ENCODE measurements at places on chromosomes 2 and 18.

GRCh38 chr2:15601681-15602080 is 10.0 kb downstream of the DDX1 start:
- no peak for DNase-seq

DNA sequence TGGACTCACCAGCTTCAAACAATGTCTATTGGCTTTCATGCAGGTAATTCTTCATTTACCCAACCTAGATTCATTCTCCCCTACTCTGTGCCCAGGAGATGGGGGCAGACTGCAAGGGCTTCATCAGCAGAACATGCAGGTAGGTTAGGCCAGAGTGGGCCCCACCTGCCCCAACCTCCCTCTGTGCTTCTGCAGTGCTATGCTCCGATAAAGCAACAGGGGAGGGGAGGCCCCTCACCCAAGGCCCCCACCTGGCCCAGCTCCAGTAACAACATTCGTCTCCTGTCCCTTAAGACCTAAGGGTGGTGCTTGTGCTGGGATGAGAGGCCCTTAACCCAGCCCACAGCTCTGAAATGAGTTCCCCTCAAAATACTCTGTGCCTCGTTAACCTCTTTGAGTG is 16.7 kb upstream of the GYPC start:
- DNase-seq = no peak

- no peak for DNase-seq
Observed at GRCh38 chr2:193810533-193810932, 1615.8 kb upstream of the TMEFF2 start.

DNA sequence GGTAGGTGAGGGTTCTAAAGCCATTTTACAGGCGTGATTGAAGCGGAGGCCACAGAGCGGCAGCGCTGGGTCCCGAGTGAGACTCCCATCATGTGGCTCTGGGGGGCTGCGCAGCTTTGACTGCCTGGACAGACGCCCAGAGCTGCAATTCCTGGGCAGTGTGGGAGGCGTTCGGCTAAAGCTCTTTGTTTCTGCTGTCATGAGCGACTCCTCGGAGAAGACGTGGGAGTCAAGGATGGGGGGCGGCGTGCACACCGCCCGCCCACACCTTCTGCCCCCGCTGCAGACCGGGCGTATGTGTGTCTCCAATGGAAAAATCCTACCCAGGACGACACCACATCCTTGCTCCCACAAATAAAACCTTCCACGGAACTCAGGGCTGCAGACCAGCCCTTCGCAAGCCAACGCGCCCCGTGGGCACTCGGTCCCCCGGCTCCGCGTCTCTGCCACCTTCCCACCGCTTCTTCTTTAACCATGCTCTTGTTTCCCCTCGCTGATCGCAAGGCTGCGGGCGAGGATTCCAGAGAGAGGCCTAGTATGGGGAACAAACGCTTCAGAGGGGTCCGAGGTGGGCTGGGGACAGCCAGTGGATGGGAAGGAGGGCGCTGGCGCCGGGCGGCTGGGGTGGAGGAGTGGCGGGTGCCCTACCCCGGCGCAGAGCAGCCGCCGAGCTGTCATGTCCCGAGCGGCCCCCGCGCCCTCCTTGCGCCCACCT is 680 bp upstream of the LBH start:
- no peak for DNase-seq

GRCh38 chr2:64128943-64129391 is 15.3 kb downstream of the PELI1 start:
- DNase-seq = no peak

- DNase-seq = no peak
Observed at GRCh38 chr2:33497221-33497650, 20.8 kb downstream of the RASGRP3 start.

- DNase-seq = no peak
Observed at GRCh38 chr2:13485256-13485655, 768.5 kb downstream of the TRIB2 start.

- DNase-seq = no peak
Observed at GRCh38 chr2:118902266-118903028, 39.5 kb upstream of the MARCO start.

DNA sequence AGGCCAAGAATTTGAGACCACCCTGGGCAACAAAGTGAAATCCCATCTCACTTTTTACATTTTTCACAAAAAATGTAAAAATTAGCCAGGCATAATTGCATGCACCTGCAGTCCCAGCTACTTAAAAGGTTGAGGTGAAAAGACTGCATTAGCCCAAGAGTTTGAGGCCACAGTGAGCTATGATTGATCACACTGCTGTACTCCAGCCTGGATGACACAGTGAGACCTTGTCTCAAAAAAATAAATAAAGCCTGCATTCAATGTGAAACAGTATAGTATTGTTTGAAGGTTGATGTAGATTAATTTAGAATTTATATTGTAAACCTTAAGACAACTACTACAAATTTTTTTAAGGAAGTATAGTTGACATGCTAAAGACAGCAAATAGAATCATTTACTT is 53.5 kb downstream of the TBC1D8 start:
- no peak for DNase-seq

DNA sequence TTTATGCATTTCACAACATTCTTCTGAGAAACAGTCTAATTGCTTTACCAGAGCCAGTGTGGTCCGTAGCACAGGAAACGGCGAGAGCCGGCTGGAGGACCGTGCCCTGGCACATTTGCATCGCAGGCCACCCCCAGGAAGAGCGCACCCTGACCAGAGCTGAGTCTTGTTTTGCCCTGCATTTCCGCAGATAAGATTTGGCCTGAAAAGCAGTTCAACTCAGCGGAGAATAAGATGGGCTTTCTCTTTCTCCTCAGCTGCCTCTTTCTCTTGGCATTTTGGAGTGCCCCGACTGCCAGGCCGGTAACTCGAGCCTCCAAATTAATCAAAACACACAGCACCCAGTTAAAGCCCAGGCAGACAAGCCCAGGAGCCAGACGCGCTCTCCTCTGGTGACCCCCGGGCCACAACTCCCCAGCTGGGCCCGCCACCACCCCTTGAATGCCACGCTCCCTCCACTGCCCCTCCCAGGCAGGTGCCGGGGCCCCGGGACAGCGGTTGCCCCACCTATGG is 464 bp downstream of the COL4A4 start:
- no peak for DNase-seq

GRCh38 chr2:163490281-163490680 is 245.5 kb downstream of the FIGN start:
- DNase-seq = no peak

DNA sequence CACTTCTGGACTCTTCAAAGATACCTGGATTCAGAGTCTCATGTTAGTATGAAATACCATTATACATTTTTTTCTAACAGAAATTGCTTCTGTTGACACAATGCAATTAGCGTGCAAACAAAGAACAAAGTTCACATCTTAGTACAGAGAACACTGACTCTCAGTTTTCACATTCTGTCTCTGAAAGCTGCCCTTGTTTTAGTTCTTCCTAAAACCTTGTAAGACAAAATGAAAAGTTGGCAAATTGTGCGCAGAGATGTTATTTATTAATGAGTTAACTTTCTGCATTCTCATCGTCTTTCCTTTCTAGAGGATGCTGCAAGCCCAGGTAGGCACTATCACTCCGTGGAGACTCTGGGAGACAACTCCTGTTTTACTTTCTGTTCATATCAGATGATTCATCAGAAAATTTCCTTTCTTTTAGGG is 377.3 kb upstream of the POU3F3 start:
- no peak for DNase-seq

GRCh38 chr2:37526856-37527255 is 144.6 kb downstream of the CDC42EP3 start:
- DNase-seq = no peak

DNA sequence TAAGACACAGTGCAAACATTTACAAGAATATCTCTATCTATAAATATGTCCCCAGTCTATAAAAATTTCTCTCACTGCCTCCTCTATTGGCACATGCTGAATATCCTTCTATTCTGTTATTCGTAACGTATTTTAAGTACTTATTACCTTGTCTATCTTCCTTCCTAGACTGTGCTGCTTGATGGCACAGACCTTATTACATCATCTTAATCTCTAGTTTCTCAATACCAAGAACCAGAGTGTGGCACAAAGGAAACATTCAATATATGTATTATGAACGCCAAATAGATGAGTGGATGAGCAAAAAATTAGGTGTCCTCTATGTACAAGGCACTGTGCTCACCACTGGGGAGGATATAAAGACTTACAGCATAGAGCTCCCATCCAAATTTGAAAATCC is 282.8 kb downstream of the NBAS start:
- no peak for DNase-seq

- DNase-seq = no peak
Observed at GRCh38 chr2:234556848-234557573, 60.1 kb upstream of the ARL4C start.

GRCh38 chr2:237345891-237346640 is 67.9 kb downstream of the COL6A3 start:
- no peak for DNase-seq

DNA sequence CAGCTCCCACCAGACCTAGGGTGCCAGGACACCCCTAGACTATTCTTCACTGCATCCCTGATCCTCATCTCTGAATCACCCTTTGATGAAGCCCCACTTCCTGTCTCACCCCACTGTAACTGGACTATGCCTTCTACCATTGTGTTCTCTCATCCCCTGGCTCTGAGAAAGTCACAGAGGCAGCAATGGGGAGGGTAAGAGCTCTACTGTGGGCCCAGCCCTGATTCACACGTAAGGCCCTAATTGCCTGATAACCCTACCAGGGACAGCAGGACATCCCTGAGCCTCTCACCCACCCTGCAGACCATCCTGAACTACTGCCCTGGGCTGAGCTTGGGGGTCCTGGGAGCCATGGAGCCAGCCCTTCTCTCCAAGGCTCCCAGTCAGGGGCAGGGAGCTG is 1.5 kb upstream of the PROM2 start:
- no peak for DNase-seq

- DNase-seq = no peak
Observed at GRCh38 chr18:57909620-57910019, 106.5 kb upstream of the ATP8B1 start.

DNA sequence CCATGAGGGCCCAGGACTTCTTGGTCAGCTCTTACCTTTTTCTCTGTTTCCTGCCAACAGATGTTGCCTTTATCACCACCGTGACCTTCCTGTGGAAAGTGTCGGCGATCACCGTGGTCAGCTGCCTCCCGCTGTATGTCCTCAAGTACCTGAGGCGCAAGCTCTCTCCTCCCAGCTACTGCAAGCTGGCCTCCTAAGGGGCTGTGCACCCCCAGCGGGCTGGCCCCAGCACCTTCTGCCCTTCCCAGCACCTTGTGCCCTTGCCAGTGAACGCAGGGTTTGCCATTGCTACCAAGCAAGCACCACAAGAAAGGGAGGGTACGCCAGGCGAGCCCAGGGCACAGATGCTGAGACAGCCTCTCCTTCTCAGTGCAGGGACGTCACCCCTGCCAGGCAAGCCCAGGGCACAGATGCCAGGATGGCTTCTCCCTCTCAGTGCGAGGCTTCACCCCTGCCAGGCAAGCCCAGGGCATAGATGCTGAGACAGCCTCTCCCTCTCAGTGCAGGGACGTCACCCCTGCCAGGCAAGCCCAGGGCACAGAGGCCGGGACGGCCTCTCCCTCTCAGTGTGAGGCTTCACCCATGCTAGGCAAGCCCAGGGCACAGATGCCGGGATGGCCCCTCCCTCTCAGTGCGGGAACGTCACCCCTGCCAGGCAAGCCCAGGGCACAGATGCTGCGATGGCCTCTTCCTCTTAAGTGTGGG is 18.4 kb upstream of the NFATC1 start:
- no peak for DNase-seq

DNA sequence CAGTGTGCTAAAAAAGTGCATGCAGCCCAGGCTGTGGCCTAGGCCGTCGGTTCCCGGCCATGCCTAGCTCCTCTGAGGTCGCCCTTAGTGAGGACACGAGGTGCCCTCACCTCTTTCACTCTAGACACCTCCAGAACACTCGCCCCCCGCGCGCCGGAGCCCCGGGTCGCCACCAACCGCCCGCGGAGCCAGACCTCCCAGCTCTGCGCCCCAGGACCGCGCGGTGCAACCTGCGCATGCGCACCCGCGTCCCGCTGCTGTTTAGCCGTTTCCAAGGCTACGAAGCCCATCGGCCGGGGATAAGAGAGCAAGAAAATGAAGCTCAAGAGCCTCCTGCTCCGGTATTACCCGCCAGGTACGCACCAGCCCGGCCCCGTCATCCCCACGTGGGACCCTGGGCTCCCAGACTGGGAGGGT is at the start of gene DAW1:
TSS of gene DAW1 (plus strand) at position 257 of the 417 bp plus-strand sequence. CDS start at position 316, 59 bp downstream.
- no peak for DNase-seq

DNA sequence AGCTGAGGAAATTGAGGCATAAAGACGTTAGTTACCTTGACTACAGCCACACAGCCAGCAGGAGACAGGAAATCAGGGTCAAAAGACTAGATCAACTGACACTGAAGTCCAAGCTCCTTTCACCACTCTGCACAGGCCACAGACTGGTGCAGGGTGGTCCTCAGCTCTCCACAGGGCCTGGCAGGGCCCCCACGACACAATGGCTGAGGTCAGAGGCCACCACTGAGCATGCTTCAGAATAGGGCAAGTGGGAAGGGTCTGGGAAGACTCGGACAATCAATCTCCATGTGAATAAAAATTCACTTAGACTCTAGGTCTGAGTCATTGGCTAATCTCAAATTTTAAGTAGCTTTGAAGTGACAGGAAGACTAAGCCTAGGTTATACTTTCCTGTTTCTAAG is 201.7 kb downstream of the ALK start:
- no peak for DNase-seq

- DNase-seq = no peak
Observed at GRCh38 chr2:195961873-195962272, 106.8 kb downstream of the DNAH7 start.

DNA sequence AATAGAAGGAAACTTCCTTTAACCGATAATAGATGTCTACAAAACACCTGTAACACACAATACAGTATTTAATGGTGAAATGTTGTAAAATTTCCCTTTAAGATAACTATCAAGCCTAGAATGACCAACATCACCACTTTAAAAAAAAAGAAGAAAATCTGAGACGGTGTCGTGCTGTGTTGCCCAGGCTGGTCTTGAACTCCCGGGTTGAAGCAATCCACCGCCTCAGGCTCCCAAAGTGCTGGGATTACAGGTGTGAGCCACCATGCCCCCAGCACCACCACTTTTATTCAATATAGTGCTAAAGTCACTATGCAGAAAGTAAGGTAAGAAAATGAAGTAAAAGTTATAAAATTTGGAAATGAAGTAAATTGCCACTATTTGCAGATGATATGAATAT is 96.9 kb downstream of the MYOM1 start:
- no peak for DNase-seq

DNA sequence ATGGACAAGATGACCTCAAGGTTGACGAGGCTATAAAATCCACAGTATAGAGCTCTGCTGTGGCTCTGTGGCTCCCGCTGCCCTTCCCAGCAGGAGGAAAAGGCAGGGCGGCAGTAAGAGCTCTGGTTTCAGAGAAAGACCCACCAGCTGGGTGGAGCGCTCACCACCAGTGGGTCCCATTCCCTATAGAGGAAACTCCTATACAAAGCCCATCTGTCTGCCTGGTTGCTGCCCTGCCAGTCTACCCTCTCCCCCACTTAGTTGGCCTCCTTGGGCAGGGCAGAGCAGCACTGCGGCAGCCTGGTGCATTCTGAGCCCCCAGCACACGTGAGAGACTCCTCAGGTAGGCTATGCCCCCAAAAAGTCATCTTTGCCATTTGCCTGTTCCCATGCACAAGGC is 26.5 kb downstream of the TNS1 start:
- DNase-seq = no peak

All from cortex of kidney (tissue), 1 donor.